ENCODE measurements at places on chromosomes 2 and 18. TPM values are rescaled to one million over a fixed set of nuclear protein-coding genes. Genes with fewer than 3 reads are reported as not detected.

GAD1 gene
- 2.5 TPM for total RNA-seq

MRO gene
- total RNA-seq: not detected

C2orf80 gene
- total RNA-seq: not detected

CFC1 gene
- total RNA-seq: not detected

NR4A2 gene
- total RNA-seq: 2.6 TPM

ICA1L gene
- 8.0 TPM for total RNA-seq

INPP1 gene
- total RNA-seq: 24.8 TPM

LBX2 gene
- total RNA-seq: not detected

COQ10B gene
- 21.3 TPM for total RNA-seq

DPY30 gene
- total RNA-seq: 54.7 TPM

DNA sequence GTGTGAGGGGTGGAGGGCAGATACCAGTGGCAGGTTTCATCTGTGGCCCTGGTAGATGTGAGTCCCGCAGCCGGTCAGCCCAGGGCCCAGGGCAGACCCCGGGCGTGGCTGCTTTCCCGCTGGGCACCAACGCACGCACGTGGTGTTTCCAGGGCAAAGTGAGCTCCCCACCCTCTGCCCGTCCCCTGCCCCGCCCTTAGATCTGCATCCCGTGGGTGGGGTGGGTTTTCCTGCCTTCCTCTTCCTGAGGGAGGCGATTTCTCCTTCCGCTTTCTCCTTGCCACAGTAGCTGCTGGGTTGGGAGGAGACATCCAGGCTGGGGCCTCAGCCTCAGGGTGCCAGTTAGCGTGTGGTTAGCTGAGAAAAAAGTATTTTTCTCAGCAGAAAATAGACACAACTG lies 49.6 kb downstream of the ODC1 start:
- no peak overlapping the region for H3K27ac ChIP-seq
- H3K27me3 ChIP-seq: no peaks in the 10 kb centered on the region
- no peak overlapping the region for H3K4me3 ChIP-seq
- H3K36me3 ChIP-seq: peaks cover 57% of the 10 kb centered on the region
- no peak for DNase-seq
- H3K4me1 ChIP-seq: peaks cover 6% of the 10 kb centered on the region

GRCh38 chr18:77316008-77316407 lies 66.4 kb downstream of the GALR1 start:
- DNase-seq: no peak
- no peak overlapping the region for H3K27ac ChIP-seq
- no peak overlapping the region for H3K4me3 ChIP-seq
- H3K4me1 ChIP-seq: peaks cover 9% of the 10 kb centered on the region

GRCh38 chr2:115427436-115427835 lies 985.0 kb downstream of the DPP10 start:
- no peak for DNase-seq
- H3K4me3 ChIP-seq: no peak overlapping the region
- no peaks in the 10 kb centered on the region for H3K36me3 ChIP-seq
- no peak overlapping the region for H3K27ac ChIP-seq

DNA sequence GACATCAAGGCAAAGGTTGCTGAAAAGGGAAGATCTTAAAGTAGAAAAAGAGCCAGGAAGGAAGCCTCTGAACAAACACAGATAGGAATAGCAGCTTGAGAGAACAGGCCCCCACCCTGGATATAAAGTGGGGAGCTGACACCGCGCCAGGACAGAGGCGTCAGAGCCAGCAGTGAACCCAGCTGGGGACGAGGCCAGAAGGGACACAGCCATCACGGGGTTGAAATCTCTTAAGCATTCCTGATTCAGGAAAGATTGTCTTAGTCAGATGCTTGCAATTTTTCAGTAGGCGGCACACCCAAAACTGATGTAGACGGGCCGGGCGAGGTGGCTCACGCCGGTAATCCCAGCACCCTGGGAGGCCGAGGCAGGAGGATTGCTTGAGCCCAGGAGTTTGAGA lies 93.8 kb upstream of the PHLPP1 start:
- H3K27me3 ChIP-seq: peaks cover 5% of the 10 kb centered on the region
- no peak overlapping the region for H3K27ac ChIP-seq
- no peaks in the 10 kb centered on the region for H3K4me1 ChIP-seq
- DNase-seq: no peak

- H3K27me3 ChIP-seq: no peaks in the 10 kb centered on the region
- peaks cover 45% of the 10 kb centered on the region for H3K4me1 ChIP-seq
- H3K36me3 ChIP-seq: no peaks in the 10 kb centered on the region
- peak; percentile 27 for DNase-seq
- H3K27ac ChIP-seq: peak overlapping the region; percentile 71
Measured at GRCh38 chr2:179277429-179278196, 13.0 kb upstream of the SESTD1 start.

DNA sequence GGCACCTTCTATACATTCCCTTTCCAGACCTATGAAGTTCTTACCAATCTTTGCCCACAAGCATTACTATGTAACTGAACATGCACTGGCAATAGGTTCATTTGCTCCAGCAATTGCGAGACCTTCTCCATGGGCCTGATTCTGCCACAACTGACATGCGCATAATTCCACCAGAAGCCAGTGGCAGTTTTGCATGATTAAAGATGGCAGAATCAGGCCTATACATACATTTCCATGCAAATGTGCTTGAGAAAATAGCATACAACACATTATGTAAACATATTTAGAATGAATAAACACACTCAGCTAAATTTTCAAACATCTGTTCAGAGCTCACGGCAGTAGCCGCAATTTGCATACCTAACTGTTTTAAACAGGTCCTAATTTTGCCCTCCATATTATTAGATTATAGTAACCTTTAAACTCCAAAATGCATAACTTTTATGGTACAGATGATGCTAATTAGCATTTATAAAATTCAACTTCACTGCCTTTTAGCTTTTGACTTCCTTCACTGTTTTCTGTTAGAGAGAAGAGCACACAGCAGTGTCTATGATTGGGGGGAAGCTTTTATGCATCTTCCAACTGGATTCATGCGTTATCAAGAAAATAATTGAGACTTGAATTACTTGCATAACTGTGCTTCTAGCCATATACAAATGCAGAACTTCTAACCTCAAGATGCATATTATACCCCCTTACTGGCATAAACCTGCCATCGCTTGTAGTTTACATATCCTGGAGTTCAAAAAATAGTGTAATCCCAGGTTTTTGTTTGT lies 155.3 kb upstream of the CDH19 start:
- H3K4me1 ChIP-seq: no peaks in the 10 kb centered on the region
- no peak for DNase-seq
- no peaks in the 10 kb centered on the region for H3K27me3 ChIP-seq
- no peak overlapping the region for H3K27ac ChIP-seq

GRCh38 chr18:36041146-36041545 lies 26.2 kb downstream of the RPRD1A start:
- no peak overlapping the region for H3K4me3 ChIP-seq
- H3K4me1 ChIP-seq: peaks cover 10% of the 10 kb centered on the region
- peaks cover 17% of the 10 kb centered on the region for H3K36me3 ChIP-seq
- no peaks in the 10 kb centered on the region for H3K27me3 ChIP-seq
- no peak for DNase-seq

- H3K4me3 ChIP-seq: no peak overlapping the region
- H3K4me1 ChIP-seq: no peaks in the 10 kb centered on the region
- no peaks in the 10 kb centered on the region for H3K27me3 ChIP-seq
- no peak overlapping the region for H3K27ac ChIP-seq
- no peak for DNase-seq
- no peaks in the 10 kb centered on the region for H3K36me3 ChIP-seq
Measured at GRCh38 chr18:56487801-56488200, 150.6 kb downstream of the TXNL1 start.

GRCh38 chr2:234399451-234400246 lies 97.2 kb downstream of the ARL4C start:
- no peaks in the 10 kb centered on the region for H3K36me3 ChIP-seq
- H3K27me3 ChIP-seq: no peaks in the 10 kb centered on the region
- H3K4me3 ChIP-seq: no peak overlapping the region
- no peak for DNase-seq

DNA sequence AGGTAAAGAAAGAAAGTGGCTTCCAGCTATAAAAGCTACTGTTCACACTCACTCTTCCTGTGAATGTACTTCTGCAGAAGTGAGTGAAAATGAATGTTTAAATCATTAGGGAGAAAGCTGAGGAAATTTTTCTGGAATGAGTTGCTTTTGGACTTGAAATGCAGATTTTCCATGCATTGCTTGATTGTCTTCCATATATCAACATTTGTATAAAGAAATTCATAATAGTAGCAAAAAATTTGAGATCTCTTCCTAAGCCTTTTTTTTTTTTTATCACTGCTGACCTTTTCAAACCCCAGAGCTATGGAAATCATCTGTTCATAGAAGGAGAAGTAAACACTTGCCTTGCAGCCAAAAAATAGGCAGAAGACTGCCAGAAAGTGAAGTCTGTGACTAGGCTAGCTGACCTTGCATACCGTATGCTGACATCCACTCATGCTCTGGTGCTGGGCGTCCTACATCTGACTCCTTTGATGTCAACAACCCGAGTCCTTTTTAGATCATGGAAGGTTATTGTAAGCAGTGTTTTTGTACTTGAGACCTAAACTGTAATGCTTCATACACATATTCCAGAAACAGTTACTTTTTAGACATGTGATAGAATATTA lies 154.5 kb upstream of the RASGRP3 start:
- H3K36me3 ChIP-seq: peaks cover 36% of the 10 kb centered on the region
- no peak overlapping the region for H3K4me3 ChIP-seq
- no peaks in the 10 kb centered on the region for H3K27me3 ChIP-seq
- no peak overlapping the region for H3K27ac ChIP-seq
- H3K4me1 ChIP-seq: no peaks in the 10 kb centered on the region

GRCh38 chr2:71897836-71898235 lies 249.8 kb downstream of the CYP26B1 start:
- H3K4me1 ChIP-seq: no peaks in the 10 kb centered on the region
- H3K27ac ChIP-seq: no peak overlapping the region
- no peaks in the 10 kb centered on the region for H3K36me3 ChIP-seq
- H3K27me3 ChIP-seq: peaks cover 31% of the 10 kb centered on the region
- DNase-seq: no peak

GRCh38 chr2:171084128-171084527 lies 76.6 kb downstream of the TLK1 start:
- H3K36me3 ChIP-seq: peaks cover 12% of the 10 kb centered on the region
- H3K4me3 ChIP-seq: no peak overlapping the region
- no peak overlapping the region for H3K27ac ChIP-seq

DNA sequence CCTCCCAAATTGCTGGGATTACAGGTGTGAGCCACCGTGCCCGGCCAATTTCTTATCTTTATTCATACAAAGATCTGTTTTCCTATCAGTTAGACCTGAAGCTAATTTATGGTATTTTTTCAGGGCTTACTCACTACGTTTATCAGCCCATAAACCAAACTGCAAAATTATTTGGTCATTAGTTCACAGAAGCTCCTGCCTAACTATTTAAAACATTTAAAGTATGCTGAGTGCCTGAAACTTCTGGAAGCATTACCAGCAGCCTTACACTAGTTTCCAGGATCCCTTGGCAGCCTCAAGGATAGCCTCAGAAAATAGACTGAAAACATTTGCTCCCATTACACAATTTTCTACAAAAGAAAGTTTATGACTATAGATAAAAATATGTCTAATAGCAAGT lies 68.8 kb downstream of the GALNT13 start:
- H3K36me3 ChIP-seq: no peaks in the 10 kb centered on the region
- no peak for DNase-seq
- H3K27ac ChIP-seq: no peak overlapping the region
- no peak overlapping the region for H3K4me3 ChIP-seq

GRCh38 chr2:236718207-236718992 lies 148.8 kb downstream of the ACKR3 start:
- H3K27ac ChIP-seq: no peak overlapping the region
- peaks cover 31% of the 10 kb centered on the region for H3K4me1 ChIP-seq
- no peaks in the 10 kb centered on the region for H3K27me3 ChIP-seq
- H3K4me3 ChIP-seq: no peak overlapping the region

- no peak overlapping the region for H3K4me3 ChIP-seq
- H3K36me3 ChIP-seq: peaks cover 4% of the 10 kb centered on the region
- H3K27me3 ChIP-seq: no peaks in the 10 kb centered on the region
- no peak for DNase-seq
- H3K27ac ChIP-seq: no peak overlapping the region
Measured at GRCh38 chr18:4510711-4511110, 55.6 kb upstream of the DLGAP1 start.

DNA sequence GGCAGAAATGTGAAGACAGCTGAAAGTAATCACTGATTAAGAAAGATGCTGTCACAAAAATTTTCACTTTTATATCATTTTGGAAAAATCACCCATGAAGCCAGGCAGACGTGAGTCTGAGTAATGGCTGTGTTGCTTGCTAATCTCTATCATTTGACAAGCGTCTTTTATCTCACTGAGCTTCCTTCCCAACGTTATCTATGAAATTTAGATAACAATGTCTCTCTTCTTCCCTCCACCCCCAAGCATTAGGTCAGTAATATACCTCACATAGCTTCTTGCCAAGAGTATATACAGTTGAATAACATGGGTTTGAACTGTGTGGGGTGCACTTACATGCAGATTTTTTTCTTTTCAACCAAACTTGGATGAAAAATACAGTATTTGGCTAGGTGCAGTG lies 388.6 kb upstream of the NRXN1 start:
- H3K4me1 ChIP-seq: no peaks in the 10 kb centered on the region
- no peaks in the 10 kb centered on the region for H3K27me3 ChIP-seq
- no peak overlapping the region for H3K27ac ChIP-seq
- no peaks in the 10 kb centered on the region for H3K36me3 ChIP-seq

DNA sequence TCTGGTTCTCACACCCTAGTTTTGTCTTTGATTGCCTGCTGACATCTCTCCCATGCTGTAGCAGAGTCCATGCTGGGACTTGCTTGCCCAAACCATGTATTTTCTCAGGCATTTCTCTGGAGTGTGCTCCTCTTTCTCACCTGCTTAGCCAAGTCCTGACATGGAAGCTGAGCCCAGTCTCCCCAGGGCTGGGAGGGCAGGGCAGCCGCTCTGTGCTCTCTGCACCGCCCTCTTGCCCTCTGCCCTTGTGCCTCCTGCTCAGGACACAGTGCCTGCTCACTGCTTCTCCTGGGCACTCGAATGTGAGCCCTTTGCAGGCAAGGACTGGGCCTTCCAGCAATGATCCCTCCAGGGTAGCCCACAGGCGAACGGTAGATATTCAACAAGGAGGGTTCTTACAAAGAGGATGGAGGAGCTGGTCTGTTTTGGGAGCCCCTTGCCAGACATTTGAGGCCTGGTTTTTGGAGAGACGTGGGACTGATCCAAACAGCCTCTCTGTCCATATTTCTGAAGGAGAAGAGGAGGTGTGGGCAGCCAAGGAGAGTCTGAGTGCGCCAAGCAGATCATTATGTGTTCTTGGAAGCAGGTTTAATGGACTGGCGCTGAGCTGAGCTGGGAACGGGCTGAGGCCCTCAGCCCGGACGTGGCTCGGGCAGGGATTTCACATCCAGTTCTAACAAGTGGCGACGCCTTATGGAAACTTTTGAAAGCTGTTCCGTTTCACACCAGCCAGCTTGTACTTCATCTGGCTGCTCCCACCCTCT lies 4.0 kb downstream of the SLC14A2 start:
- no peak overlapping the region for H3K27ac ChIP-seq
- H3K36me3 ChIP-seq: no peaks in the 10 kb centered on the region
- peaks cover 15% of the 10 kb centered on the region for H3K27me3 ChIP-seq
- DNase-seq: no peak
- H3K4me1 ChIP-seq: peaks cover 11% of the 10 kb centered on the region
- H3K4me3 ChIP-seq: no peak overlapping the region

DNA sequence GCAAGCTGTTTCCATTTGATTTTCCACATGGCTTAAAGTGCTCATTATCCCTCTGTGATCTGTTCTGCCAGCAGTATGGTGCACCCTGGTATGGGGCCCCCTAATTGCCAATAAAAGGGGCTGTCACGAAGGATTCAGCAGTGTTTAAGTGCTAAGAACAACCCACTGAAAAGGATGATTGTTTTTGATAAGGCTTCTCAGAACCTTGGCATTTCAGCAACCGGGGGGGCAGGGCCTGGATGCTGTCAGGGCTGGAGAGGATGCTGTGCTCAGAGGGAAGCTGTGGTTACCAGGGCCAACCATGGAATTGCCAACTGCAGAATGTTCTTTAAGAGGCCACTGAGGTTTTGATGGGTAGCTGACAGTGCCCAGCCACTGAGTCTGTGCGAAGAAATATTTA lies 117.8 kb downstream of the CTIF start:
- no peaks in the 10 kb centered on the region for H3K27me3 ChIP-seq
- peaks cover 11% of the 10 kb centered on the region for H3K4me1 ChIP-seq
- H3K27ac ChIP-seq: no peak overlapping the region
